Activated CD4-positive, alpha-beta T cell treated with anti-CD3 and anti-CD28 coated beads for 36 hours (primary cell): ENCODE measurements at places on chromosomes 13 and 19.

DNA sequence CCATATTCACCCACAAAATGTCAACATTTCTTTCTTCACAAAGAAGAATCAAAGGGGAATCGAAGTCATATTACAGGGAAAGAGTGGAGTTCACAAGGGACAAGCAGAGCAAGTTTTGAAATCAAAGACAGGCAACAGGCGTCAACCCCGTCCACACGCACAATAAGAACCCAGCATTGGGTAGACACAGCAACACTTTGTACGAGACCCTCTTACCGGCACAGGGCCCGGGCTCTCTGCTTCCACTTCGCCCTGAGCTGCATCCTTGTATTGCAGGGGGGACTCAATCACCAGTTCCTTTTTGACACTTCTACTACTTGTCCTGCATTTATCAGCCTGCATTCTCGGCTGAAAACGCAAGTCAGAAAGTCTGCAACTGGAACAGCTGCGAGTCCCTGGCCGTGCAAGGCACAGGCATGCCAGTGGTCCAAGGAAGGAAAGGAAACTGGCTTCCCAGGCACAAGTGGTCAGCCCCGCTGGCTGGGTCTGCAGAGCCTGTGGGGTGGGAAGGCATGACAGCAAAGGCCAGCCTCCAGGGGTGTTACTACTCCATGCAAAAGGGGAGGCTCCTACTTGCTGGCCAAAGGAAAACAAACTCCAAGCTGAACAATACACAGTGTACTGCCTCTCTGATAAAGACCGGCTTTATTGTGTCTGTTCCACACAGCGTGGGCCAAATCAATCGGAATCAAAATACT, at the start of gene DOCK9:
Gene DOCK9, minus strand, starts transcription at position 497 of the 698 bp plus-strand sequence. Its CDS starts 155 bp downstream, at position 342.
- no peak for DNase-seq

DNA sequence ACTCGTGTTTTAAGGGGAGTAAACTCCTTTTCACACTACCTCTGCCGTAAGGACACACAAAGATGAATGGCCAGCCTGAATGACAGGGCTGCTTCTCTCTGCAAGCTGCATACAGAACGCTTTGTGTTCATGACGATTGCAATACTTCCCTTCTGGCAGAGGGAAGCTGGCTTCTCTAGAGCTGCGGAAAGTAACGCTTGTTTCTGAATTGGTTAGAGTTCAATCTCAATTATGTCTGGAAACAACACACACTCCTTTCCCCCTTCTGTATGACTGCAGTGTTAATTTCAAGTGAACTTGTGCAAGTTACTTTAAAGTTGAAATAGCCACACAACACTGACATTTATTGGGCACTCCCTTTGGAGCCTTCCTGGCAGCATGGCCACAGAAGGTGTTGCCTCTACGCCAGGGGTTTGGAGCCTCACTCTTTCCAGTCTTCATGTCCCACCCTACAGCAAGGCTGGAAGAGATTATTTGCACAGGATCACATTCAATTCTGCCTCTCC, 242.6 kb downstream of the NDFIP2 start:
- DNase-seq, result no peak

DNA sequence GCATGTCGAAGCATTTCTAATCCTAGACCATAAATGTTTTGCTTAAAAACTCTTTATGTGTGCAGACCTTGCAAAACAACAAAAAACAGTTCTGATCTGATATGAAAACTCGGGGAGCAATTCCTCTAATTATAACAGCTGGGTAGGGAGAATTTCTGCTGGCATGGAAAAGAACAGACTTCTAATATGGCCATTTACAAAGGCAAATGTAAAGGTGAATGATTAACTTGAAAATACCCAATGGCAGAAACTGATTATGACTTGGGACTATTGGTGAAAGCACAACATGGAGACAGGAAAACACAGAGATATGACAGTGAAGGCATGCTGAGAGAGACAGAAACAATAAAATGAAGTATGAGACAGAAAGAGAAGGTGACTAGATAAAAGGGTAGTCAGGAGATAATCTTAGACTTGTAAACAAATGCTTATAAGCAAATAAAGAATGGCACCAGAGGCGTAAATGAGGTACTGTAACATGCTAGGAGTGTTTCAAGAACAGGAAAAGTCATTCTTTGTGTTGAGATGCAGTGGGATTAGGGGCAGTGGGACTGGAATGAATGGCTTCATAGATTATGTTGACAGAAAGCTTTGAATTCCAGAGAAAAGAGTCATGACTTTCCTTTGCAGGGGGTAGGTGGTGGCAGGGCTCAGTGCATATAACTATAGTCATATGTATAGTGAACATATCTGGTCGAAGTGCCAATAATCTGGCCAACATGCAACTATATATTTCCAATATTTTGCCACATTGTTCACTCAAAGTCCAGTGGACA, 393.0 kb downstream of the ITGBL1 start:
- DNase-seq, result no peak

GRCh38 chr13:45178349-45179162, 22.3 kb downstream of the KCTD4 start:
- peak; percentile 22 for DNase-seq

GRCh38 chr13:40181203-40181845, 485.1 kb downstream of the FOXO1 start:
- no peak for DNase-seq

GRCh38 chr19:821825-822503, at the start of gene PLPPR3:
TSS of gene PLPPR3 (minus strand) at chr19:821955. CDS start at chr19:821559, 396 bp downstream.
- DNase-seq, result no peak

- DNase-seq, result no peak
These were observed 3.0 kb downstream of the CD209 start for GRCh38 chr19:7744199-7744786.

DNA sequence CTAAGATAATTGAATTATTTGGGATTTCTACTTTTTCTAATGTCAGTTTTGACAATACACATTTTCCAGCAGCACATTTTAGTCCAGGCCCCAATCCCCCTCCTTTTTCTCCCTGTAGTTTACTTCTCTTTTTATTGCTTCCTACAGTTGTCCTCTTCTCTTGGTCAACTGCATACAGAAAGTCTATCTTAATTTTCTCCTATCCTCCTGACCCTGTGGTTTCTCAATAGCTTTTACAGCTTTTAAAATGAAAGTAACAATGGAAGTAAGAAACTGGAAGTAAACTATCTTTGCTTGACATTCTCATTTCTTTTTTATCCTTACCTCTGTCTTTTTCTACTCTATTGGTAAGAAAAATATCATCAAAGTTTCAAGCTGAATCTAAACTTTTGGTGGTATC, 106.5 kb upstream of the OXGR1 start:
- no peak for DNase-seq

DNA sequence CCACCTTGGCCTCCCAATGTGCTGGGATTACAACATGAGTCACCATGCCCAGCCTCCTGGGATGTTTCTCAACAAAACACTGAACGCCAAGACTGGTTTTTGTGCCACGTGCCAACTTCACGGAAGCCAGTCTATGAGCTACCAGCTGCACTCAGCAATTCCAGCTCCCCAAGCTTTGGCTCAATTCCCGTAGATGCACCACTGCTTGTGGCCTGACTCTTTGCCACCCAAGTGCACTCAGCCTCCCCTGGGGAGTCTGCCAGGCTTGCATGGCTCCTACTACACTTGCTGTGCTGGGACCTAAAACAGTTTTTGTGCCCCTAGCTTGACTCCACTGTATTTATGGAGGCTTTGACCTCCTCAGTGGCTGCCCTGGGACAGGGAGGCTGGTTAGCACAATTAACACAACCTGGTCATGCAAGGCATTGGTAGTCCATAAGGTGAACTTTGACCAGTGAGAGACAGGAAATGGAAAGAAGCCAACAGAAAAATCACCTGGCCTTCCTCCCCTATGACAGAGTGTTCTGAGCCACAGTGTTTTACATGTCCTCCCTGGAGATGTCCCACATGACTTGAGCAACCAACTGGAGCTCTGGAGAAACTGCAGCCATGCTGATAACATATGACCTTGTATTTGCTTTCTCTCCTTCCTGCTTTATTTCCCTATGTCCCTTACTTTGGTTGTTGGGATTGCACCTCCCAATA, 1173.1 kb downstream of the UQCRFS1 start:
- DNase-seq, result no peak

GRCh38 chr19:14505488-14506239, 9.7 kb upstream of the GIPC1 start:
- peak; percentile 89 for DNase-seq

DNA sequence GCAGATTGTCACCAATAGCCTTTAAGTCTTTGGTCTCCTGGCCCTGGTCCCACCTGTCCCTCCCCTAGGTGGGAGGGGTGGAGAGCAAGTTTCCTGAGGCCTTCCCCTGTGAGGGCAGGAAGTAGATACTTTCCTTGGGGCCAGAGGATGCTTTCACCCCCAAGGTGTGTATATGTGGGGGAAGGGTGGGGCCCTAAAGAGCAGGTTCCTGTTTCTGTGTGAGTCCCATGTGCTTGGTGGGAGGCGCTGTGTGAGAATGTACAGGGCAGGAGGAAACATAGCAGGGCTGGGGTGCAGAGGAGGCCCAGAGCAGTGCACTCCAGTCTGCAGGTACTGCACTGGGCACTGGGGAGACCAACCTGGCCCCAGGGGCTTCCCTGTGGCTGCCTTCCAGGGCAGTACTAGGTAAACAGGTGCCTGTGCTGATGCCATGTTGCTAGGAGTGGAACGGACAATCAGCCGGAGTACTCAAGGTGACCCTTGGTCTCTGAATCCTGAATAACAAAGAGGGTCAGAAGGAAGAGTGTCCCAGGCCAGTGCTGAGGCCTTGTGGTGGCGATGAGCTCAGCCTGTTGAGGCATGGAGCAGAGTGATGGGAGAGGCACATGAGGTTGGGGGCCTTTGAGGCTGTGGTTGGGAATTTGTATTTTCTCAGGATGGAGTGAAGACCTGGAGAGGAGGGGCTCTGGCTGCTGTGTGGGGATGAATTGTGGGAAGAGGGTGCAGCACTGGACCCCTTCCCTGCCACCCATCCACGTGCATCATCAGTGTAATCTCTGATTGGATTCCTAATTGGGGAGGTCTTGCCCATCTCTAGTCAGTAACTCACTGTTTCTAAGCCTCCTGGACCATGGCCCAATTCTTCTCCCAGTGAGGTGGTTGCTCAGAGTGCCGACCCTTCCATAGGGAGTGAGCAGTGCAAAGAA, 5.1 kb downstream of the EGLN2 start:
- peak; percentile 80 for DNase-seq

GRCh38 chr19:34963573-34964406, at the start of gene ZNF792:
TSS of gene ZNF792 (minus strand) at chr19:34964229. CDS start at chr19:34963662, 567 bp downstream.
- peak; percentile 67 for DNase-seq

DNA sequence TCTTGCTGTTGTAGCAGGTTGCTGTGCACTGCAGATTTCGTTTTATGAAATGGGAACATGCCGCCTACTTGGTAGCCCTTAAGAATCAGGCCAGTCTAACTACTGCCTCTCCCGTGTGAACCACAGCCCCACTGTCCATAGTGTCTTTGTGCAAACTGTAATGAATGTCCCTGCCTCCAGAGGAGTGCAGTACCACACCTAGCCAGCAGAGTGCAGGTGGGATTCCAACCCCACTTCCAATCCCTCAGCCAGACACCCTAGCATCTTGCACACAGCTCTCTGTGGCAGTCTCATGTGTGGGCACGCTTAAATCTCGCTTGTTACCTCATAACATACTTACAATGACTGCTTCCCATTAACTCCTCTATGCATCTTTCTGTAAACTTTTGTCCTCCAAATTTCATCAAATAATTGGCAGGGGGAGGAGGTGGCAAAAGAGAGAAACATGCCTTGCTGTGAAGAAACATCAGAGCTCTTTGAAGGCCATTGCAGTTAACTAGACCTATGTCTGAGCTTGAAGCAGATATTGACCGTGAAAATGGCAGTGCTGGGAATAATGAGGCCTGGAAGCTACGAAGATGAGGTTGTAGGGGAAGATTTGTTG, 47.2 kb downstream of the ZAR1L start:
- peak; percentile 76 for DNase-seq

GRCh38 chr13:94692030-94692429, 20.3 kb downstream of the SOX21 start:
- no peak for DNase-seq

DNA sequence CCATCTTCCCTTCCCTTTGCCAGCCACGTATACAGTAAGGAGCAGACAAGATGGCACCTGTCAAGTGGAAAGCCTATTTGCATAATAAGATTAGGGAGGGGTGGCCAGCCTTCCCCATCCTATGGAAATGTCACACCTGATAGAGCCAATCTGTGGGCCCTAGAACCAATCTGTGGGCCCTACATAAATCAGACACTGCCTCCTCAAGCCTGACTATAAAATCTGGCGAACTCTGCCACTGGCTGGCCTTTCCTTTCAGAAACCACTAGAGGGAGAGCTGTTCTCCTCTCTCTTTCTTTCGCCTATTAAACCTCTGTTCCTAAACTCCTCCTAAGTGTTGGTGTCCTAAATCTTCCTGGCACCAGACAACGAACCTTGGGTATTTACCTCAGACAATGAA, 231.5 kb upstream of the KLHL1 start:
- DNase-seq, result no peak

DNA sequence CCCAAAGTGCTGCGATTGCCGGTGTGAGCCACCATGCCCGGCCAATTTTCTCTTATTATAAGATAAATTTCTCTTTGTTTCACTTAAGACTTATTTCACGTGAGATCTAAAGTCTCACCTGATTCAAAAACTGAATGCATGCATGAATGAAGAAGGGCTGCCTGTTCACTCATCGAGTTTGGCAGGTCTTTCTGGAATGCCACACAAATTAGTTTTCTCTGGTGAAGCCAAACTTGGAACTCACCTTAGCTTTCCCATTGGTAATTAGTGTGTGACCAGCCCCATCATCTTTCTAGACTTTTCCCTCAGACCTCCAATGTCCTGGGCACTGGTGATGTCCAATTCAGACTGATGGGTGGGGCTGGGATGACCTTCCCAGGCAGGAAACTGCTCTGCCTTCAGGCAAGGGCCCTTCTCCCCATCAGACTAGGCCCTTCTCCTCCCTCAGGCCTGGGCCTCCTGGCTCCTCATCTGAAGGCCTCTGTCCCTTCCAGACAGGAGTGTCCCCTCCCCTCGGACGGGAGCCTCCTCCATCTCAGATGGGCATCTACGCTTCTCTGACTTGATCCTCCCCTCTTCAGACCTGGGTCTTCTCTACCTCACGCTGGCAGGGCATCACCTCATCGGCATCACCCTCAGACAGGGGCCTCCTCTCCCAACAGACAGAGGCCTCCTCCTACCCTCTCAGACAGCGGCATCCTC, 14.4 kb downstream of the C3 start:
- DNase-seq, result no peak

- no peak for DNase-seq
These were observed 5.7 kb downstream of the PAK4 start for GRCh38 chr19:39131255-39131755.

- DNase-seq, result no peak
These were observed 38.1 kb downstream of the TMEM255B start for GRCh38 chr13:113796964-113797676.

DNA sequence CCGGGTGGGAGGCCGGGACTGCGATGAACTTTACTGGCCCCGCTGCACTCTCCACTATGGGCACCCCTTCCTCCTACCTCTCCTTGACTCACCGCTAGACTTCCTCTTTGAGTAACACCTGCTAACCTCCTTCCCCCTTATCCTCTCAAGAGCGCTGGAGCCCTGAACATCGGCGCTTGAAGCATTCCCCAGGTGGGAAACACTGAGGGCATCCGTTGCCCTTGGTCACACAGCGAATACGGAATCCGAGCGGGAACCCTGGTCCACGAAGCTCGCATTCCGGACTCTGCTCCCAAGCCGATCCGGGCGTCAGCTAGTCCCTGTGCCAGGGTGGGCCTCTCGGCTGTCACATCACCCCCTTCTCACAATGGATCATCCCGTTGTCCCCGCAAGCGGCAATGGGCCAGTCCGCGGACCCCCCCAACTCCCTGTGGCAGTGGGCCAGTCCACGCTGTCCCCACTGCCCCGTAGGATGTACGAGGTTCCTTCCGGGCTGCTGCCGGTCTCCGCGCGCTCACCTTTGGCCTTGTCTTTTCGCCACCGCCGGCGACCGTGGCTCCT, 4.2 kb downstream of the LIPE start:
- peak; percentile 66 for DNase-seq

GRCh38 chr19:17616961-17617806, 61.7 kb downstream of the COLGALT1 start:
- peak; percentile 46 for DNase-seq
